ENCODE measurements at places on chromosomes 2 and 18. TPM values are rescaled to one million over a fixed set of nuclear protein-coding genes. Genes with fewer than 3 reads are reported as not detected.

GRCh38 chr18:5891184-5891853 lies 4.0 kb downstream of the TMEM200C start:
- peaks cover 16% of the 10 kb centered on the region for H3K4me1 ChIP-seq
- no peaks in the 10 kb centered on the region for H3K36me3 ChIP-seq
- no peak overlapping the region for H3K4me3 ChIP-seq
- no peak overlapping the region for H3K27ac ChIP-seq
- DNase-seq: no peak

DNA sequence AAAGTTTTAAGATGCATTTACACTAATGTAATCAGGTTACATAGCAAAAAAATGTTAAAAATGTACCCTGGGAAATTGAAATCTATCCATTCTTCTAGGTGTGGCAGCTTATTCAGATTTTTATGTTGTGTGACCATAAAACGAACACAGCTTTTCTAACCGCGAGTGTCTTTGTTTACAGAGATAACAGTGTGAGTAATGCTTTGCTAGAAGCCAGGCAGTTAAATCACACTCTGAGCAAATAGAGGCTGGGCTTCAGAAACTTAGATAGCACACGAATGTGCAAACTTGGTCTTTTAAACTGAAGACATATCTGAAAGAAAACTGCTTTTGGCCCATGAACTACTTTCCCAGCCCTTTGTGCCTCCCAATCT lies 116.1 kb downstream of the SPTBN1 start:
- H3K27ac ChIP-seq: peak overlapping the region; percentile 95
- peaks cover 77% of the 10 kb centered on the region for H3K4me1 ChIP-seq
- peak; percentile 75 for DNase-seq
- no peaks in the 10 kb centered on the region for H3K27me3 ChIP-seq

DNA sequence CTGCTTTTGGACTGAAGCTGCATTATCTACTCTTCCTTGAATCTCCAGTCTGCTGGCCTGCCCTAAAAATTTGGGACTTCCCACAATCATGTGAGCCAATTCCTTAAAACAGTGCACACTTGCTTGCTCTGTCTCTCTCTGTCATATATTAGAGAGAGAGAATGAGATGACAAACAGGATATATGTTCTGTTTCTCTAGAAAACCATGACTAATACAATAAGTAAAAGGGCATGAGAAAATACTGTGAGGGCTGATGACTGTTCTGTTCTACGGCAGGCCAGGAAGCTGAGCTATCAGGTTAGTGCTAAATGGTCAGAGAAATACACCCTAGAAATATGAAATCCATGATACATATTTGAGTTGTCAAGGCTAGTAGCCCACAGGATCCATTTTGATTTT lies 1896.8 kb upstream of the CELF4 start:
- no peak for DNase-seq
- no peaks in the 10 kb centered on the region for H3K4me1 ChIP-seq
- H3K36me3 ChIP-seq: no peaks in the 10 kb centered on the region
- H3K27me3 ChIP-seq: no peaks in the 10 kb centered on the region

DNA sequence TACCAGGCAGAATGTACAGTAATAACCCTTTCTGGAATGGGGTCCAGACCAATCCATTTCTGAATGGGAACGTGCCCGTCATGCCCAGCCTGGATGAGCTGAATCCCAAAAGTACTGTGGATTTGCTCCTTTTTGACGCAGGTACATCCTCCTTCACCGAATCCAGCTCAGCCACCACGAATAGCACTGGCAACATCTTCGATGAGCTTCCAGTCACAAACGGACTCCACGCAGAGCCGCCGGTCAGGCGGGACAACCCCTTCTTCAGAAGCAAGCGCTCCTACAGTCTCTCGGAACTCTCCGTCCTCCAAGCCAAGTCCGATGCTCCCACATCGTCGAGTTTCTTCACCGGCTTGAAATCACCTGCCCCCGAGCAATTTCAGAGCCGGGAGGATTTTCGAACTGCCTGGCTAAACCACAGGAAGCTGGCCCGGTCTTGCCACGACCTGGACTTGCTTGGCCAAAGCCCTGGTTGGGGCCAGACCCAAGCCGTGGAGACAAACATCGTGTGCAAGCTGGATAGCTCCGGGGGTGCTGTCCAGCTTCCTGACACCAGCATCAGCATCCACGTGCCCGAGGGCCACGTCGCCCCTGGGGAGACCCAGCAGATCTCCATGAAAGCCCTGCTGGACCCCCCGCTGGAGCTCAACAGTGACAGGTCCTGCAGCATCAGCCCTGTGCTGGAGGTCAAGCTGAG lies 89.6 kb downstream of the SH3BP4 start:
- no peaks in the 10 kb centered on the region for H3K36me3 ChIP-seq
- H3K27me3 ChIP-seq: no peaks in the 10 kb centered on the region
- no peak overlapping the region for H3K27ac ChIP-seq
- DNase-seq: no peak
- H3K4me1 ChIP-seq: peaks cover 29% of the 10 kb centered on the region

CCDC68 gene
- total RNA-seq: not detected

THUMPD2 gene
- total RNA-seq: 13.4 TPM

AQP12B gene
- not detected for total RNA-seq
